Central memory CD4-positive, alpha-beta T cell (primary cell): ENCODE measurements at places on chromosomes 4 and X.

GRCh38 chrX:31154946-31155345 is 83.1 kb upstream of the FTHL17 start:
- DNase-seq: no peak

DNA sequence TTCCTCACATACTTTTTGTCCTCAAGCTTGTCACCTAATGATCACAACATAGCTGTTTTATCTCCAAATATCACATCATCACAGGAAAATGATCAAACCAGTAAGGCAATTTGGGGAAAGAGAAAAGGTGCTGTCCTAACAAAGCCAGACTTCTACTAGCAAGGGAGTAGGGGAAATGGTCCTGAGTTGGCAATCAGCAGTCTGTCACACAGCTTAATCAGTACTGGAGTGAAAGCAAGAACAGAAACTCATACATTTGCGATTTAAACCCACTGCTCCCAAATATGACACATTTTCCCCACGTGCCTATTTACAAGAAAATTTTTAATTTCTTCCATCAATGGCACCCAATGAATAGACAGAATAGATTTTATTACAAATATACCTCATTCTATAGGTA is 546.8 kb upstream of the FMR1 start:
- no peak for DNase-seq

GRCh38 chr4:53128706-53129357 is 237.0 kb downstream of the SCFD2 start:
- DNase-seq: no peak

DNA sequence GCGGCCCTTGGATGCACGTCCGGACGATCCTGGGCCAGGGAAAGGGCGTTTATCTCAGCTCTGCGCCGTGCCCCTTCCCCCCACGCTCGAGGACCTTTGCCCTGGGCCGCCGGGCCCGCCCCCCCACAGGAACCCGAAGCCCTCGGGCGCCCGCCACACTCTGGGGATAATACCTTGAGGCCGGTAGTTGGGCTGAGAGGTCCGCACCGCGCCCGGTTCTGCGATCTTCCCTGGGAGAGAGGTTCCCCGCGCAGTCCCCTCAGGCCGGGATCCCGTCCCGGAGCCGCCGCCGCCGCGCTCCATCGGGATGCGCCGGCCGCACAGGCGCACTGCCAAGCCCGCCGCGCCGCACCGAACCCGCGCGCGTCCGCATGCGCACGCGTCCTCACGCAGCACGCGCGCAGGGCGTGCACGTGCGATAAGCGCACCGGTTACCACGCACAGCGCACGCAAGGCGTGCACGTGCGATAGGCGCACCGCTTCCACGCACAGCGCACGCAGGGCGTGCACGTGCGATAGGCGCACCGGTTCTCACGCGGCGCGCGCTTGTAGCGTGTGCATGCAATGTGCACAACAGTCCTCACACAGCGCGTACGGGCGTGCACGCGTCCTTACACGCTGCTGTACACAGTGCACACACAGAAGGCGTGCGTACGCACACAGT is at the start of gene MAP7D2:
TSS of gene MAP7D2 (minus strand) at position 331 of the 664 bp plus-strand sequence. CDS start at position 303, 28 bp downstream.
- DNase-seq: no peak

- DNase-seq: no peak
These were observed 24.4 kb upstream of the JAKMIP1 start for GRCh38 chr4:6224735-6225134.
